ENCODE measurements at places on chromosomes 6 and 20.
A peak's percentile ranks its signal among the peaks of the same experiment; 100 is the strongest.

DNA sequence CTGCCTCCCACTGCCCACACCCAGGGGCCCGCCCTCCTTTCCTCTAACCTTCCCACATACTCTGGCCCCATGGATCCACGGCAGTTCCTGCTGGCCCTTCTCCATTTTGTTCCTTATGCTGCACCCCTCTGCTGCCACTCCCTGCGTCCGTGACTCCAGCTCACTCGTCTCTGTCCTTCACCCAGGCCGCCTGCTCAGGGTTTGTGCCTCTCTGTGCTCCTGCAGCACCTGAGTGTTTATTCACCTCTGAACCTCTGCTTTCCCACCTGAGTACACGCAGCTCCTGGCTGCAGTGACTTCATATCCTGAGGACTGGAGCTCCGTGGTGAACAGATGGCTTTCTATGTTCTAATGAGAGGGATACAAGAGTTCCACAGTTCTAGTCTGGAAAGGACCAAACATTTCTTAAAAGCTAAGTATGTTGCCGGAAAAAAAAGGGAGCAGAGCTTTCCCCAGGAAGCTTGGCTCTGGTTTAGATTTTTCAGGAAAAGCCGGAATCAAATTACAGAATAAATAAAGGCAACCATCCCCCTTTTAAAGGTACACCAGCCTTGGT, 1.5 kb upstream of the GNRH2 start:
- H3K27ac ChIP-seq: peak overlapping the region; percentile 46
- DNase-seq: no peak
- peaks cover 3% of the 10 kb centered on the region for H3K4me1 ChIP-seq
- peaks cover 9% of the 10 kb centered on the region for H3K36me3 ChIP-seq
- H3K4me3 ChIP-seq: no peak overlapping the region
- no peaks in the 10 kb centered on the region for H3K27me3 ChIP-seq

DNA sequence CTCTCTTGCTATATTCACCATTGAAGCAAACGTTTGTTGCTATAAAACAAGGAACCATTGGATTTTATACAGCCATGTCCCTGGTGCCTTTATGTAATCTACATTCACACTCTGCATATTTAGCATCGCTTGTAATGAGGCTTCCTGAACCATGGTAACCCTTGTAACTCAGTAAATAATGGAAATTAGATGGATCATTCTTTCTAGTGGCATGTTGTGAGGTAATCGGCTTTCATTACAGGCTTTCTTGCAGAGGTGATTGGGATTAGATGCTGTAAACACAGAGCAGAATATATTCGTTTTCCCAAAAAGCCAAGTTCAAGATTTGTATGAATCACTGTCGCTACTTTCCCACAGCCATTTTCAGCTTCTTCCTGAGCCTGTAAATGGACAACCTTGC, 36.1 kb downstream of the SMPDL3A start:
- H3K4me3 ChIP-seq: no peak overlapping the region
- H3K4me1 ChIP-seq: no peaks in the 10 kb centered on the region
- no peak overlapping the region for H3K27ac ChIP-seq
- no peak for DNase-seq

- no peaks in the 10 kb centered on the region for H3K4me1 ChIP-seq
- peak overlapping the region; percentile 49 for H3K27ac ChIP-seq
- H3K36me3 ChIP-seq: no peaks in the 10 kb centered on the region
- DNase-seq: no peak
- H3K4me3 ChIP-seq: no peak overlapping the region
- H3K27me3 ChIP-seq: no peaks in the 10 kb centered on the region
Observed at GRCh38 chr20:47774131-47774777, 11.0 kb downstream of the SULF2 start.

- no peaks in the 10 kb centered on the region for H3K36me3 ChIP-seq
- no peak overlapping the region for H3K27ac ChIP-seq
- no peak overlapping the region for H3K4me3 ChIP-seq
- no peaks in the 10 kb centered on the region for H3K4me1 ChIP-seq
- DNase-seq: no peak
- H3K27me3 ChIP-seq: no peaks in the 10 kb centered on the region
Observed at GRCh38 chr6:3764516-3765335, 13.2 kb upstream of the PXDC1 start.

- peak within 1 kb of the TSS; percentile 41 for H3K4me3 ChIP-seq
- peaks cover 14% of the 10 kb centered on the region for H3K4me1 ChIP-seq
- H3K27me3 ChIP-seq: no peaks in the 10 kb centered on the region
- no peaks in the 10 kb centered on the region for H3K36me3 ChIP-seq
- no peak for DNase-seq
Observed at GRCh38 chr6:32940656-32941213, at the start of gene HLA-DMB. HLA-DMB (minus strand) TSS chr6:32941028; CDS start chr6:32940807, 221 bp downstream.

DNA sequence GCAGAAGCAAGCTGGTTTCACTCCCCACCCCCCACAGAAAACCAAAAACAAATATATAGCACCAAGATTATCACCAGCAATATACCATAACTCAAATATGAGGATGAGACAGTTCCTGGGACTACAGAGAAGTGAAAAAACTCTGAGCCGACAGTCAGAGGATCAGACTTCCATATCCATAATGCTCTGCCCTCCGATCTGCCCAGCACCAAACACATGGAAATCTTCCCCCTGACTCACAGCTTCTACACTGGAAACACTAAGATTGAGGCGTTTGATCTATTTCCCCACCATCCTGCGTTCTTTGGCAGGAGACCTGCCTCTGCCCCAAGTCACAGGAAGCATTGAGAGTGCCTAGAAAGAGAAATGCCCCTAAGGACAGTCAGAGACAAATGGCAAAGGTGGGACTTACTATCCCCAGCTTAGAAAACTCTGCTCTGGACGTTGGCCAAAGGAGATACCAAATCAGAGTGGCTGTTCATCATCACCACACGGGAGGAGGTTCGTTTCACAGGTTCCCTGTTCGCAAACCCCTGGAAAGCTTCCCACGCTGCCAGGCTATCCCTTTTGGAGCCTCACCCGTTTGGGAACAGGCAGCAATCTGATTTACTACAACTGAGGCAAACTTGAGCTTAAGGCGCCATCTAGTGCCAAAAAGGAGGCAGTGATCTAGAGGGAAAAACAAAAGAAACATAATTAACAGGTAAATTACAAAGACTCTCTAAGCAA, 48.7 kb upstream of the SRSF6 start:
- no peaks in the 10 kb centered on the region for H3K4me1 ChIP-seq
- DNase-seq: no peak
- H3K27me3 ChIP-seq: no peaks in the 10 kb centered on the region
- no peaks in the 10 kb centered on the region for H3K36me3 ChIP-seq
- no peak overlapping the region for H3K27ac ChIP-seq
- H3K4me3 ChIP-seq: no peak overlapping the region

GRCh38 chr6:28710466-28711191, 184.9 kb downstream of the GPX5 start:
- no peaks in the 10 kb centered on the region for H3K36me3 ChIP-seq
- no peak for DNase-seq
- H3K4me1 ChIP-seq: no peaks in the 10 kb centered on the region

DNA sequence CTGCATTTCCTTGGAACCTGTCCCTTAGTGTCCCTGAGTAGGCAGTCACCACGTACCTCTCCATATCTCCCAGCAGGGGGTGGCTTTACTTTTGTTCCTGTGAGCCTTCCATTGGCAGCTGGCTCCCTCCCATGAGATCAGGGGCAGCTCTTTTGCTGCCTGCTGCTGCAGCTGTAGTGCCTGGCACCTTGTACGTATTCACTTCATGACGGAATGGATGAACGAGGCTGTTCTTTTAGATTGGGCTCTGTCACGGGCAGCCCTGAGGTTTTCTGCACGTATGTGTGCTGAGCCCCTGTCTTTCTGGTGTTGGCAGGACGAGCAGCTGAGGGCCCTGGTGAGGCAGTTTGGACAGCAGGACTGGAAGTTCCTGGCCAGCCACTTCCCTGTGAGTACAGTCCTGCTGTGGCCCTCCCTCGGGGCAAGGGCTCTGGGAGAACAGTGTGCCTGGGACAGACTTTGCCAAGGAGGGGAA, 14.6 kb downstream of the MYBL2 start:
- H3K27ac ChIP-seq: peak overlapping the region; percentile 8
- DNase-seq: no peak
- H3K4me3 ChIP-seq: no peak overlapping the region
- no peaks in the 10 kb centered on the region for H3K36me3 ChIP-seq

DNA sequence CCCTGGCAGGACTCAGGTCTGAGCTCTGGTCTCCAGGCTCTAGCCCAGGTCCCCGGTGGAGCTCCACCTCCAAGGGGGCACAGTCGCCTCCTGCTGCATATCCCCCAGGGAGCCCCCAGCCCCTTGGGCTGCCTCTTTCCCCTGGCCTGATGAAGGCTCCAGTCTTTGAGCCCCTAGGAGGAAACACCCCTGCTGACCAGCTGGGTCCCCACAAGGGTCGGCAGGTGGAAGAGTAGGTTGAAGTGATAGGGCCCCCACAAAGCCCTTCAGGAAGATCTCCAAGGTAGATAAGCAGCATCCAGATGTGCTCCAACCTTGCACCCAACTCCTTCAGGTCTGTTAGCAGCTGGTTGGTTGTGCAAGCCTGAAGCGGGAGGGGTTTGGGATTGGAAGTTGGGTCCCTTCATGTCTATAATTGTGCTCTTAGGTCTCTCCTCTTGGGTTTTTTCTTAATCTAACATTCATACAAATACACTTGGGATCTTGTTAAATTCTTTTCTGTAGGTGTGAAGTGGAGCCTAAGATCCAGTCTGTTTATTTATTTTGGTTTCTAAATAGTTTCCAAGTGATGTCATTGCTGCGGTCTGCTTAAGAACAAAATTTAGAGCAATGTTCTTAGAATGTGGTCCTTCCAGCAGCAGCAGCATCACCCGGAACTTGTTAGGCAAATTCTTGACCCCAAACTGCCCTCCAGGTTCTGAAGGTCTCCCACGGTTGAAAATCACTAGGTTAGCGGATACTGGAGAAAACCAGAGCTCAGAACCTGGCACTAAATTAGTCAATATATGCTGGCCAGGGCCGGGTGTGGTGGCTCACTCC, 5.1 kb downstream of the UBE2C start:
- peaks cover 8% of the 10 kb centered on the region for H3K4me1 ChIP-seq
- H3K27me3 ChIP-seq: no peaks in the 10 kb centered on the region
- no peaks in the 10 kb centered on the region for H3K36me3 ChIP-seq
- no peak for DNase-seq
- H3K4me3 ChIP-seq: no peak overlapping the region
- no peak overlapping the region for H3K27ac ChIP-seq

- H3K27ac ChIP-seq: no peak overlapping the region
- no peak for DNase-seq
- no peak overlapping the region for H3K4me3 ChIP-seq
- H3K36me3 ChIP-seq: no peaks in the 10 kb centered on the region
Observed at GRCh38 chr6:81727876-81728517, 24.5 kb downstream of the TENT5A start.

- no peak overlapping the region for H3K27ac ChIP-seq
- no peak for DNase-seq
- no peak overlapping the region for H3K4me3 ChIP-seq
Observed at GRCh38 chr6:114096561-114097172, 125.7 kb upstream of the HDAC2 start.

GRCh38 chr6:113763876-113764275, 93.3 kb upstream of the MARCKS start:
- DNase-seq: no peak
- H3K27ac ChIP-seq: no peak overlapping the region
- no peak overlapping the region for H3K4me3 ChIP-seq
- H3K36me3 ChIP-seq: no peaks in the 10 kb centered on the region
- H3K4me1 ChIP-seq: no peaks in the 10 kb centered on the region

DNA sequence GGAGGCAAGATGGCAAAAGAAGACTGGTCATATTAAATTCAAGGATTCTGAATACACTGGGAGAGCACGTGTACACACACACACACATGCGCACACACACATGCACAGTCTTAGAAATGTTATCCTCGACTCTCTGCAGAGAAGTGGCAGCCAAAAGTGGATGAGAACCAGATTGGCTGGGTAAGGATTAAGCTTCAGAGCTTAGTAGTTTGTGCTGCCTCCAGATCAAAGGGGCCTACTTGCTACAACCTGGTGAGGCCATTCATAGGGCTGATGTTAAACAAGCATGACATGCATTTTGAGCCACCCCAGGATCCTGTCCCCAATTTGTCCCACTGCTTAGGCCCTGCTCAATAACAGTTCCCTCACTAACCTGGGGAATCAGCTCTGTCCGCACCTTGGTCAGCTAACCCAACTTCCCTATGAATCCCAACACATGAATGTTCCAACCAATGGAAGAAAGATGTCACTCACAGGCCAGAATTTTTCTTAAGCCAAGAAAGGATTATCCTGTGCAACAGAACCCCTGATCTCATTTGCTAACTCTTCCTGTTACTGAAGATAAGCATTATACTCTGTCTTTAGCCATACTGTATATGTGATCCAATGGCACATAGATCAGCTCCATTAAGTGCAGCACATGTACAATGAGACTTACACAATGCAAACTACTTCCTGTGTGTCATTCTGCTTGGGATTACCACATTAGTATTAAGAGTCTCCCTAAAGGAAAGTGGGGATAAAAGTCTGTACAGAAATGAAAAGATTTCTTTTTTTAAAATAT, 31.0 kb downstream of the TOMM6 start:
- no peaks in the 10 kb centered on the region for H3K27me3 ChIP-seq
- H3K4me3 ChIP-seq: no peak overlapping the region
- H3K36me3 ChIP-seq: no peaks in the 10 kb centered on the region
- H3K27ac ChIP-seq: no peak overlapping the region
- H3K4me1 ChIP-seq: no peaks in the 10 kb centered on the region

- H3K4me3 ChIP-seq: no peak overlapping the region
- no peaks in the 10 kb centered on the region for H3K36me3 ChIP-seq
- no peak for DNase-seq
- H3K27me3 ChIP-seq: no peaks in the 10 kb centered on the region
Observed at GRCh38 chr6:101066481-101066880, 185.4 kb upstream of the ASCC3 start.

- H3K27me3 ChIP-seq: peaks cover 18% of the 10 kb centered on the region
- no peak overlapping the region for H3K27ac ChIP-seq
- DNase-seq: no peak
- H3K4me3 ChIP-seq: no peak overlapping the region
Observed at GRCh38 chr6:127115746-127116145, 2.7 kb upstream of the RSPO3 start.

DNA sequence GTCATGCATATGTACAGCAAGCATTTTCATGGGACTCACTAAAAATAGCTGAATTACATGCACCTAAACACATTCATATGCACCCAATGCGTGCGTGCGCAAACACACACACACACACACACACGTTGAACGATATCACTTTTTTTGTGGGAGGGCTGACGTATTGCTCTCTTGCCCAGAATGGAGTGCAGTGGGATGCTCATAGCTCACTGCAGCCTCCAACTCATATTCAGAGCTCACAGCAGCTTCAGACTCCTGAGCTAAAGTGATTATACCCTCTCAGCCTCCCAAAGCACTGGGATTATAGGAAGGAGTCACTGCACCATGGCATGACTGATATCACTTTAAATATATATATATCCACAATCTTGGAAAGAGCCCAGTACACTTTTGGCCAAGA, 620.4 kb upstream of the MANEA start:
- no peak overlapping the region for H3K27ac ChIP-seq
- DNase-seq: no peak
- H3K4me1 ChIP-seq: no peaks in the 10 kb centered on the region
- no peak overlapping the region for H3K4me3 ChIP-seq
- no peaks in the 10 kb centered on the region for H3K36me3 ChIP-seq
- no peaks in the 10 kb centered on the region for H3K27me3 ChIP-seq

GRCh38 chr20:62236766-62237513, 1.4 kb upstream of the OSBPL2 start:
- H3K4me1 ChIP-seq: peaks cover 47% of the 10 kb centered on the region
- no peak overlapping the region for H3K27ac ChIP-seq
- H3K27me3 ChIP-seq: no peaks in the 10 kb centered on the region
- H3K4me3 ChIP-seq: no peak overlapping the region
